ENCODE measurements at places on chromosomes 4 and X. TPM values are rescaled to one million over a fixed set of nuclear protein-coding genes. Genes with fewer than 3 reads are reported as not detected.

GRCh38 chrX:48667509-48667908 is 16.1 kb upstream of the WAS start:
- H3K36me3 ChIP-seq = no peaks in the 10 kb centered on the region
- no peaks in the 10 kb centered on the region for H3K4me1 ChIP-seq
- no peak overlapping the region for H3K27ac ChIP-seq
- DNase-seq = no peak
- no peaks in the 10 kb centered on the region for H3K27me3 ChIP-seq
- H3K4me3 ChIP-seq = no peak overlapping the region

GRCh38 chrX:25144043-25144940 is 128.5 kb upstream of the ARX start:
- no peak overlapping the region for H3K27ac ChIP-seq
- H3K4me3 ChIP-seq = no peak overlapping the region
- no peaks in the 10 kb centered on the region for H3K27me3 ChIP-seq

DNA sequence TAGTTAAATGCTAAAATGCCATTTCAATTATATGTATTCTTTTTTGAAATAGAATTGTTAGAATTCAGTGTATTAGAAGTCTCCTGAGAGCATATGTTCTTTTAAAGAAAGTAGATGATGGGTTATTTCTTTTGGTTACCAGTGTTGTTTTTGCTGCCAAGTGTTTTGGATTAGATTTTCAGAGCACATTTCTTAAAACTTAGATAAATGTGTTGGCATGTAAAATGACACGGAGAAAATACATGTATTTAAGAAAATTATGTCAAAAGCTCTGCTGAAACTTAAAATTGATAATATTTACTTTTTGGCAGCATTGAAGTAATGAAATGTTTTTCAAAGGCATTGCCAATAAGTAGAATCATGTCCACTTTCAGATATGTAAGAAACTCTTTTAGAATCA is 379.7 kb downstream of the ADGRL3 start:
- H3K4me1 ChIP-seq = no peaks in the 10 kb centered on the region
- H3K27me3 ChIP-seq = no peaks in the 10 kb centered on the region
- H3K36me3 ChIP-seq = no peaks in the 10 kb centered on the region
- no peak for DNase-seq

DAPP1 gene
- 0.76 TPM for total RNA-seq

GRCh38 chrX:19554786-19555185 is 39.5 kb upstream of the MAP3K15 start:
- H3K27me3 ChIP-seq = no peaks in the 10 kb centered on the region

DNA sequence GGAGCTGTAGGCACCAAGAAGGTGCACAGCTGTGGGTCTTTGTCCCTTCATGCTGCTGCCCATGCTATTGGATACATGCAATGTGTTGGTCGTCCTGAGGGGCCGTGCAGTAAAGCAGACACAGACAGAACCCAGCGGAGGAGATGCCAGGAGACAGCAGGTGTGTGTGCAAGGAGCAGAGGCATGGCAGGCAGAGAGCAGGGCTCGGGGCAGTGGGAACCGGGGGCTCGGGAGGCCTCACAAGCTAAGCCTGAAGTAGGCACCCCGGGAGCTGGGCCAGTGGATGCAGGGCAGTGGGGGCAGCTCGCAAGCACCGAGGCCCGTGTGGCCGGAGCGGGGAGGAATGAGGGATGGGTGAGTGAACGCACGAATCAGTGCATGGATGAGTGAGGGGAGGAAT is 13.2 kb downstream of the HTRA3 start:
- no peak overlapping the region for H3K4me3 ChIP-seq
- peaks cover 11% of the 10 kb centered on the region for H3K4me1 ChIP-seq
- no peak for DNase-seq
- H3K27ac ChIP-seq = no peak overlapping the region
- H3K36me3 ChIP-seq = no peaks in the 10 kb centered on the region
- H3K27me3 ChIP-seq = no peaks in the 10 kb centered on the region

RAPGEF2 gene
- total RNA-seq = 21.2 TPM

- H3K36me3 ChIP-seq = no peaks in the 10 kb centered on the region
- no peak overlapping the region for H3K4me3 ChIP-seq
- H3K4me1 ChIP-seq = no peaks in the 10 kb centered on the region
- H3K27me3 ChIP-seq = no peaks in the 10 kb centered on the region
Observed at GRCh38 chr4:114922592-114922933, 190.9 kb downstream of the NDST4 start.

DNA sequence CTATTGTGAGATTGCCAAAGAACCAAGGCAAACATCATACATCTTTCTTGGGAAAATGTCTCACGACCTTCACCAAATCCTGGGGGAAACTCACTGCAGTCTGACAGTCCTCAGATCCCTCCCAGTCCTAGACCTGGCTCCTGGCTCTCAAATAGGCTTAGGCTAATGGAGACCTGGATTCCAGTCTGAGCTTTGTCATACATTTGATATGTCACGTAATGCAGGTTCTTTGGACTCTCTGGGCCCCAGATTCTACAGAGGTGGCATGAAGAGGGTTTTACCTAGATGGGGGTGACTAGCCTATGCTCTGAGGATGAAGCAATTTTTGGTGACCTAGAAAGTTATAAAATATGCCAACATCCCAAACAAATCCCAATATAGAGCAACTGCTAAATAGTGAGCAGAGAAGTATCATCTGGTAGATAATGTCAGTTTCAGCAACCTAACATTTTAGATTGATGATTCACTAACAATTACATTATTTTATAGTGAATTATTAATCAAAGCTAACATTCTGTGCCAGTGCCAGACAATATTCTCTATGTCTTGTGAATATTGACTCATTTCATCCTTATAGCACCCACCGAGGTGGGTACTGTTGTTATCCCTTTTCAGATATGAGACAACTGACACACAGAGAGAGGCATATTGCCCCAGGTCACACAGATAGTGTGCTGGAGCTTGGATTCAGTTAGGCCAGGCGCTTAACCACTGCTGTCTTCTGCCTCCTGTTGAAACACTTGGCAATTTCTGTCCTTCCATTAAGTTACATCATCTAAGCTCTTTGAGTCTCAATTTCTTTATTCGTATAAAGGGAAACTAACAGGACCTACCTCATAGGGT is 195.4 kb upstream of the MAMLD1 start:
- H3K4me1 ChIP-seq = no peaks in the 10 kb centered on the region
- no peak overlapping the region for H3K4me3 ChIP-seq
- DNase-seq = no peak
- H3K27me3 ChIP-seq = no peaks in the 10 kb centered on the region
- H3K36me3 ChIP-seq = no peaks in the 10 kb centered on the region
- H3K27ac ChIP-seq = no peak overlapping the region

- no peak for DNase-seq
- H3K27ac ChIP-seq = no peak overlapping the region
Observed at GRCh38 chrX:14676431-14676830, 147.1 kb downstream of the GLRA2 start.

- no peak overlapping the region for H3K4me3 ChIP-seq
- no peaks in the 10 kb centered on the region for H3K27me3 ChIP-seq
Observed at GRCh38 chrX:94430091-94430490, 756.1 kb downstream of the FAM133A start.

Measured in HCT116 (cell line).